ENCODE measurements at places on chromosomes 2 and 18.

DNA sequence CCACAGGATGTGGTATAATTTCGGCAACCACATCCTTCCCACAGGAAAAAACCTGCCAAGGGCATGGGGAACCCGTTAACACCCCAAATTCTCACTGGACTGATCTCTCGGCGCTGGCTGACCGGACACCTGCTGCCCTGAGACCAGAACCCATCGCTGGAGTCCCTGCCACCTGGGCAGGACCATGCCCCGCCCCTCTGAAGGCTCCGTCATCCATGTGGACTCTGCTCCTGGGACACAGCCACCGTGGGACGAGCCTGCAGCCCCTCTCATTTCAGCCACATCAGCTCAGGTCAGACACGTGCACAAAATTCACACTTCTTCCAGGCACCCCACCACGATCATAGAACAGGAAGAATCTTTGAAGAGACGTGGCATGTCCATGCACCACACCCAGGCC is 108.2 kb downstream of the ZNF516 start:
- no peak for DNase-seq

DNA sequence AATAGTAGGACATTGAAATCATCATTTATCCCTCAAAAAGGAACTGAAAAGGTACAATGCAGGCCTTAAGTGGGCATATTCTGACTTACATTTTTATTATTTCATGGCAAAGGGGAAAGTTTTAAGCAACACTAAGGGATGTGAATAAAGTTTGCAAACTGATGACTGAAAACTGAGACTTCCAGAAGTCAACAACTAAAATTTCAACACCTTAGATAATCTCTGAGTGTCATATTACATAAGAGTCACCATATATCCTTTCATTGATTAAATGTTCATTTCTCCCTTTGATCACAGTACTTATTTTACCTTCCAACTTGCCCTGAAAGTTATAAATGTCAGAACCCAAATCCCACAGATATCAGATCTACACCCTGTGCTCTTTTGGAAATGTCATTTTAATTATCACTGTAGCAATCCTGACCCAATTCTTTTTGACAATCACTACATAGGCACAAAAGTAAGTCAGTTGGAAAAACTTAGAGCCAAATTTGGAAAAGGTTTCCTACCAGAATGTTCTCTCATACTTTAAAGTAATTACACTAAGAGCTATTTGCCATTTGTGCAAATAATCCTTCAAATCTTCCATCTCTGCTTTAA is 44.4 kb upstream of the RNU4ATAC start:
- DNase-seq, result no peak

- DNase-seq, result no peak
Observed at GRCh38 chr2:201072201-201072530, 365 bp downstream of the NDUFB3 start.

DNA sequence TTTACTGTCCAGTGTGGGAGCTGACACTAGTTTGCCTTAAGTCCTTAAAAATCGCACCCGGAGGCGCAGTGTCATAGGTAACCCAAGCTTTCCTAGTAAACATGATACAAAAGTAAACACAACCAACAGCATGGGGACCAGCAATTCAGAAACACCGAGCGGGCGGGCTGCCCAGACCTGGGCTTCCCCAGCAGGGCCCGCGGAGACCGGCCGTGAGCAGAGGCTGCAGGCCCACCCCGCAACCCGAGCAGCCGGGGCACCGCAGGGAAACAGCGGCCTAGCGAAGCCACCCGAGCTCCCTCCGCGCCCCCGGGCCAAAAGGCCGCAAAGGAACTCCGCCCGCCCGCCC is 296 bp downstream of the TTC21B start:
- no peak for DNase-seq

GRCh38 chr18:39647627-39648534 is 2082.3 kb upstream of the CELF4 start:
- DNase-seq, result no peak

GRCh38 chr18:34764451-34764850 is 54.4 kb downstream of the DTNA start:
- DNase-seq, result no peak

- DNase-seq, result no peak
Observed at GRCh38 chr18:44181951-44182747, 498.5 kb upstream of the SETBP1 start.

GRCh38 chr2:102736110-102736409 is 25.8 kb upstream of the TMEM182 start:
- no peak for DNase-seq

- no peak for DNase-seq
Observed at GRCh38 chr2:157305723-157306110, 19.9 kb downstream of the ERMN start.

DNA sequence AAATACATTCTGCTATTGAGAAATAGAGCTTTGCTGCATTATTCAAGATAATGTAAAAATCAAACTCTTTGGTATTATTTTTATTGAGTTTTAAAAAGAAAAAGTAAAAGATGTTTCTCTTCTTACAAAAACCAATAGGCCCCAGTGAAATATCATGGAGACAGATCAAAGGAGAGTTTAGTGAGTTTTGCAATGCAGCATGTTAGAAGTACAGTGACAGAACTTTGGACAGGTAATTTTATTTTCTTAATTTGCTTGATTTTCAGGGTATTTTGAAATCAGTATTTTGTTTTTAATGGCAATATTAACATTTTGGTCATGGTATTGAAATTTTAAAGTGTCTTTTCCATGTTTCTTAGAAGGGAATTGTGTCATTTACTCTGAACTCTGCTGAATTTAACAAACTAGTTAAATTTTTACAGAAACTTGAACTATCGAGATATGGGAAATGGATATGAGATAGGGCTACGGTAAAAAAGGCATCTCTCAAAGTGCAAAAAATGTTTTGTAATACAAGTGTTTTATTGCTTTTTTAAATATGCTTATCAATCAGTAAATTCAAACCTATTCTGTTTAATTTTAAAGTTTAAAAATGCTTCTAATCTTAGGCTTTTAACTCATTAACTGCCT is 13.8 kb downstream of the DNAJC10 start:
- DNase-seq, result no peak

- no peak for DNase-seq
Observed at GRCh38 chr2:101160454-101160853, 9.3 kb upstream of the TBC1D8 start.

DNA sequence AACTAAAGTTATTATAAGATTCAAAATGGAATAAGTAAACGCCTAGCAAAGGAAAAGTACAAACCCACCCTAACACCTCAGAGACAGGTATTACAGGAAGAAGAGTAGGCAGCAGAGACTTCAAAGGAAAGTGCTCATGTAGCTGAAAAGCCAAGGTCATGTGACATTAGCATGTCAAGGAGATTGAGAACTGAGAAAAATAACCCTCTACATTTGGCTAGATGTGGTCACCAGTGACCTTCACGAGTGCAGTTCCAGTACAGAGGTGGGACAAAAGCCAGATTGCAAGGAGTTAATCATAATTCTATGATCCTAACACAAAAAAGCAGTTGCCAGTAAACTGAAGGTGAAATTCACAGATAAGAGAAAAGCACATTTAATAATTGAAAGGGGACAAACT is 252.7 kb downstream of the ZEB2 start:
- no peak for DNase-seq

DNA sequence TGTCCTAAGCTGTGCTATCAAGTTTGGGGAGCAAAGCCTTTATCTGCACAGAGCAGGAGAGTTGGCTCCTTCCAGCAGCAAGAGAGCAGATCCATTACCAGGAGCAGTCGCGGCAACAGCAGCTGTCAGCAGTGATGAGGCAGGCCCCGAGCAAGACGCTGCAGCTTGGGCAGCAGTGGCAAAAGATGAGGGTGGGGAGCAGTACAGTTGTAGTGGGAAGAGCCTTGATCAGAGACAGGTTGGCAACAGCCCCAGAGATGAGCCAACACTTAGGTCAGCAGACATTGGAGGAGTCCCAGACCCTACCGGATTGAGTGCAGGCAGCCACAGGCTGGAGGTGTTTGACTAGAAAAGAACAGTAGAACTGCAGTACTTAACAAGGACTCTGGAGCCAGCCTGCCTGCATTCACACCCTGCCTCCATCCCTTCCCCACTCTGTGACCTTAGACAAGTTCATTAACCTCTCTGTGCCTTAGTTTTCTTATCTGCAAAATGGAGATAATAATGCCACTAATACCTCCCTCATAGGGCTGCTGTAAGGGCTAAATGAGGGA is 117.1 kb upstream of the SERTAD2 start:
- no peak for DNase-seq

DNA sequence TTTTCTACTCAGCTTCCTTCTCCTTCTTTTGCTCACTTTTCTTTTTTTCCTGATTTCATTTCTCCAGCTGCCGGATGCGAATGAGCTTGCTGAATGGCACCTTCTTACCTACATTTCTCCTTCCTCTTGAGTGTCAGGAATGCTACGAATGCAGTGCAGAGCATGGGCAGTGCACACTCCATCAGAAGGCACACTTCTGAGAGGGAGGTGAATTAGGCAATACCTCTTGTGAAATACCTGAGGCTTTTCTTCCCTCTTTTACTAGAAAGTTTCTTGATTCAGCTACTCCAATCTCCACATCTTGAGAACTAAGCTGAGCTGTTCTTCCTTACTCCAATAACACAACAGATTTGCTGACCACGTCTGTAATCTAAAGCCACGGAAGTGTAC is 51.1 kb downstream of the PLEKHM3 start:
- no peak for DNase-seq

GRCh38 chr2:15724235-15724634 is 132.6 kb downstream of the DDX1 start:
- no peak for DNase-seq

DNA sequence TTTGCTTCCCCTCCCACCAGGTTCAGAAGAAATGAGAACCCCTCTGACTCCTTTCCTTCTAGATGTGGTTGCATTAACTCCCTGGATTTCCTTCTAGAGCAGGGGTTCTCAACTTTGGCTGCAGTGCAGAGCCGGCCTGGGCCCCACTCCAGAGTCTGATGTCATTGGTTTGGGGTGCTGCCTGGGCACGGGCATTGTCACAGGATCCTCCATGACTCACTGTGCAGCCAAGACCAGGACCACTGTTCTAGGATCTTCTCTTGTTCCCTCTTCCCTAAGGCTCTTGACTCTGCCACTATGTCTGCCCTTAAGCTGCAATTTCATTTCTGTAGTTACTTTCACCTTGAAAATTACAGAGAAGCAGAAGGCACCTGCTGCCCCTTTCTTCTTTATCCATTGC is 31.8 kb downstream of the TBC1D8 start:
- DNase-seq, result no peak
